ENCODE measurements at places on chromosomes 12 and 14. TPM values are rescaled to one million over a fixed set of nuclear protein-coding genes. Genes with fewer than 3 reads are reported as not detected.

GUCY2C gene
- not detected for polyA plus RNA-seq

OR10P1 gene
- not detected for polyA plus RNA-seq

OR10G2 gene
- polyA plus RNA-seq, result not detected

SLC17A8 gene
- polyA plus RNA-seq, result 0.48 TPM

SMCO2 gene
- not detected for polyA plus RNA-seq

CHD8 gene
- polyA plus RNA-seq, result 38.8 TPM

ADAMTS20 gene
- polyA plus RNA-seq, result not detected

KRT85 gene
- polyA plus RNA-seq, result not detected

IL22 gene
- polyA plus RNA-seq, result 2.3 TPM

ANKRD33 gene
- polyA plus RNA-seq, result not detected

KRT78 gene
- not detected for polyA plus RNA-seq

IQSEC3 gene
- polyA plus RNA-seq, result 30.1 TPM

PLEKHH1 gene
- 3.3 TPM for polyA plus RNA-seq

ASPG gene
- polyA plus RNA-seq, result not detected

NAV3 gene
- polyA plus RNA-seq, result 5.9 TPM

YARS2 gene
- polyA plus RNA-seq, result 15.5 TPM
